ENCODE measurements at places on chromosomes 4 and X.

DNA sequence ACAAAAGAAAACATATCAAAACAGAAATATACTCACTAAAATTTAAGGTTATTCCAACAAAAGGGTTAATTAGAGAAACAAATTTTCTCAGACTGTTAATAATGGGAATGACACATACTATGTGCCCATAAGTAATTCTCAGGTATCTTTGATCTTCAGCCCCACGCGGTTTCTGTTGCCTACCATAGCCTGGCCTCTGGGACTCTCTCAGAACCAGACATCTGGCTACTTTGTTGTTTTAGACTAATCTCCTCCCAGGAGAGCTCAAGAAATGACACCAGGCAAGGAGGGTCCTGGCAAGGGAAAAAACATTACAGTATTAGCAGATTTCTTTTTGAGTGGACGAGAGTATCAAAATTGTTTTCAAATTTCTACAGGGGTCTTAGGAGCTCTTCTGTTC lies 43.7 kb downstream of the SLC10A7 start:
- DNase-seq, result no peak

- DNase-seq, result no peak
Observed at GRCh38 chrX:23662853-23663252, 4.4 kb upstream of the PRDX4 start.

DNA sequence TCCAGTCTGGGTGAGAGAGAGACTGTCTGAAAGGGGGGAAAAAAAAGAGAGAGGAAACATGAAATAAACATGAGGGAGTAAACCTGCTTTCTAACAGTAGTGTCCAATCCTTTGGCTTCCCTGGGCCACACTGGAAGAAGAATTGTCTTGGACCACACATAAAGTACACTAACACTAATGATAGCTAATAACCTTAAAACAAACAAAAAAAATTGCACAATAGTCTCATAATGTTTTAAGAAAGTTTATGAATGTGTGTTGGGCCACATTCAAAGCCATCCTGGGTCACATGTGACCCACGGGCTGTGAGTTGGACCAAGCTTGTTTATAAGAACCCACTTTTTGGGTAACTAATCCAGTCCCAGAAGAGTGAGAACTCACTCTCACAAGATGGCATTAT lies 30.3 kb downstream of the PDS5A start:
- no peak for DNase-seq

DNA sequence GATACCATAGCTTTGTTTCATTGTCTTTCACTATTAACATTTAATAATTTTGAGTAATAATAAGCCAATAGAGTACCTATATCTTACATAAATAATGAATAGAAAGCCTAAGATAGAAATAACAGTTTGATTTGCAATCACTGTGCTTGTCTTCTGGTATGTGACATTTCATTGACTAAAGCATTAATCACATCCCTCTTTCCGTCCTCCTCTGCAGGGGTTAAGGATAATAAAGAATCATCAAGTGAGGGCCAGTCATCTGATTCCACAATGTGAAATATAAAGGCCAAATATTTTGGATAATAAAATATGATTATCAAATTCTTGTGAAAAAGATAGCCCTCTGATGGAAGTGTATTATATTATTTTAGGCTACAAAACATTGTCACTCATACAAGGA lies 2073.4 kb downstream of the ARAP2 start:
- DNase-seq, result no peak

- DNase-seq, result no peak
Observed at GRCh38 chr4:114472269-114473032, 126.2 kb upstream of the UGT8 start.

Data from SHP77 (cell line).